ENCODE measurements at places on chromosomes 5 and 9.

- DNase-seq: no peak
These were observed 42.4 kb downstream of the NTRK2 start for GRCh38 chr9:84711936-84712335.

GRCh38 chr5:137278476-137278875 is 220.7 kb downstream of the SPOCK1 start:
- DNase-seq: no peak

DNA sequence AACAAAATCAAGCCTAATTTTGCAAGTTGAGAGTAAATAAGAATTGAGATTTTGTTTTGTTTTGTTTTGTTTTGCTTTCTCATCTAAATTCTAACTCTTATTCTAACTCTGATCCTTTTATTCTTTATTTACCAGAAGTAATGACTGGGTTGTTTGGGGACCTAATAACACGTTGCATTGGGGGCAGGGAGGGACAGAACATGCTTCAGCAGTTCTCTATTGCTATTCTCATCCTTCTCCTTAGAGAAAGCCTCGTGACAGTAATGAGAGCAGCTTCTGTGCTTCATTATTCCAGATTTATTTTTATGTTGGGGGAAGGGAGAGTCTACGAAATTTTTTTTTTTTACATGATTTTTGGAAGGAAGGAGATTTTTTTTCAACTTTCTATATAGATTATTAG is 21.1 kb downstream of the CPEB4 start:
- DNase-seq: no peak

DNA sequence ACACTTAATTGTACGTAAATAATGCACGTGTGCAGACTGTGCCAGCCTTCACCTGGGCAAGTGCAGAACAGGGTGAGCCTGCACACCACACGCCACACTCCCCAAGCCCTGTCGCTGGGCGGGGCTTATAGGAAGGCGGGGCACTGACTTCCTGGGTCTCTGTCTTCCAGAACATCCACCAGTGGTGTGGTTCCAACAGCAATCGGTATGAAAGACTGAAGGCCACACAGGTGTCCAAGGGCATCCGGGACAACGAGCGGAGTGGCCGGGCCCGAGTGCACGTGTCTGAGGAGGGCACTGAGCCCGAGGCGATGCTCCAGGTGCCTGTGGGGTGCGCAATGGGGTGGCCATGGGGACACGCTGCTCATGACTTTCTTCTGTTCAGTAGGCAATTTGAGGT is 44.2 kb downstream of the GSN start:
- DNase-seq: no peak
